Renal cortical epithelial cell (primary cell): ENCODE measurements at places on chromosomes 16 and 17. TPM values are rescaled to one million over a fixed set of nuclear protein-coding genes. Genes with fewer than 3 reads are reported as not detected.
A peak's percentile ranks its signal among the peaks of the same experiment; 100 is the strongest.

DNA sequence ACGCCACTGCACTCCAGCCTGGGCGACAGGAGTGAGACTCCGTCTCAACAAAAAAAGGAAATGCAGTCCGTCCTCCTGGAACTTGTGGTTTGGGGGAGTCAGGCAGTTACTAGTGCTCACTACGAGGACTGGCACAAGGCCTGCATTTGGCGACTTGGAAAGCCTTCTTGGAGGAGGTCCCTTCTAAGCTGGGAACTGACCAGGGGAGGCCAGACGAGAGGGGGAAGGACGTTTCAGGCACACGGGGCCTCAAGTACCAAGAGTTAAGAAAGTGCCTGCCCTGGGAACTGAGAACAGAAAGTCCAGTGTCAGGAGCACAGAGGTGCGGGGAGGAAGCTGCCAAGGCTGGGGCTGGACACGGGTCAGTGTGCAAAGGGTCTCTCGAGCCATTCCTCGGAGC is 89.9 kb downstream of the ABR start:
- DNase-seq, result peak; percentile 33

DNA sequence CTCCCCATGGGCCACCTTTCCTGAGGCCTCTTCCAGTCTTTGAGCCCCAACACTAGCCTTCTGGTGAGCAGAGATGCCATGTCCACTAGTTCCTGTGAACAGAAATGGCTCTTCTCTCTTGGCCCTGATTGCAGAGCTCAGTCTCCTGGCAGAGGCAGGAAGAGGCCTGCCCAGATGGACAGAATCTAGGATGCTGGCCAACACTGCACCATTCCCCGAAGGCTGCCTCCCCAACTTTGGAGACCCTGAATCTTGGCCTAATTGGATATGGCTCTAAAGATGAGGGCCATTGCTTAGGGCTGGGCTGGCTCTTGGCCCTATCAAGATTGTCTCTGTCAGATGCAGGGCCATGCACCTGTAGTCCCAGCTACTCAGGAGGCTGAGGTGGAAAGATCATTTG is 18.0 kb upstream of the DYNLL2 start:
- DNase-seq, result no peak

DNA sequence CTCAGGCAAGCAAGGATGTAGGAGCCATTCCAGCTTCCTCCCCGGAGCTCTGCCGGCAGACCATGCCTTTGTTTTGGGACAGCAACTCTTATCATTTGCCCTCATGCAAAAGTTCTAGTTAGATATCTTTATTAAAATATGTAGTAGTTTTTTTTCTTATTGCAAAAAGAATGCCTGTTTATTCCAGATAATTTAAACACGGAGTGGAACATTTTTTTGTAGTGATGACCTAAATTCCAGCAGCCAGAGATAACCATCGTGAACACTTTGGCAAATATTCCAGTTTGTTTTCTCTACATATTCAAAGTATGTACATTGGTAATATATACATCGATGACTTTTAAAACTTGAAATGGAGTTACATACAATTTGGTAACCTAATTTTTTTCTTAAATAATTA is 54.8 kb downstream of the CRISPLD2 start:
- no peak for DNase-seq

DNA sequence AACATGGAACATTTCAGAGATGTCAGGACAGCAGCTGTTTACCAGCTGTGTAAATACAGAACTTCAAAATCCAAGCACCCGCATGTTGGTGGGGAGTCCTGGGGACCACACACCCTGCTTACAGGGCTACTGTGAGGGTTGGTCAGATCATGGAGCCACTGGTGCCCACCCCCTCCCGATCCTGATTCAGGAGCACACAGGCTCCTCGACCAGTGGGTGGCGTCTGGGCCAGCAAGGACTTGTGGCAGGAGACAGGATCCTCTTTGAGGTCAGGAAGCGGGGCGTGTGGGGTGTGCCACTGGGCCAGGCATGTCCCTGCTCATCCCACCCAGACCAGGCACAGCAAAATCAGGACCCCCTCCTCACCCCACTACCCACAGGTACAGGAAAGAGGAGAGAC is 83.6 kb downstream of the SDK2 start:
- no peak for DNase-seq

DNA sequence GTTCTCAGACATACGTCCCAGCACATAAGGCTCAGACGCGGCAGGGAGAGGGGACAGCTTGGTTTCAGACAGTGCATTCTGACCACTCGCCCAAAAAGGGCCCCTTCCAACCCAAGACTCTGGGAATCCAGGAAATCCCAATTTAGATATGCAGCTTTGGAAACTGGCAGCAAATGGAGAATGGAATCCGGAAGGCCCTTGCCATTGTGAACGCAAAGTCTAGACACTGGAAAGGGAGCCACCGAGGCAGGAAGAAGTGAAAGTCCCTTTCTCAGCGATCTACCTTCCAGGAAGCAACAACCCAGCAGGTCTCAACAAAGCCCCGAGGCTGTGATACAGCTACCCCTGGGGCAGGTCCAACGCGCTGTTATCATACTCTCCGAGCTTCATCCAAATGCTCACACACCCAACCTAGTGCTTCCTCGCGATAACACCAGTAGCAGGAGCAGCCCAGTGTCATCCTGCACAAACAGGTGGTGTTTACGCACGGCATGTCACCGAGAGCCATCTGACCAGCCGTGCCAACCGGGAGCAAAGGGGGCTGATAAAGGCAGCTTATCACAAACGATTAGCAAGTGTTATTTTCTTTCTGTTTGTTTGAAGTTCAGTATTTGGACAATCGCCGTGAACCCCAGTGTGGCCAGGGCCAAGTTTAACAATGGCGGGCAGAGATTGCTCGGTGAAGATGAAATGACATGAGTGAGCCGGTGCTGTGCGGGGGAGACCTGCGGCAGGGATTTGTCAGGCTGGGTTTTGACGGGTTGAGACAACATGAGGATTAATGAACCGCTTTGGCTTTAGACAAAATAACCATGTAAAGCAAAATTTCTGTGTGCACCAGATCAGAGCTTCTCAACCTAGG is 240.6 kb downstream of the FOXL1 start:
- no peak for DNase-seq

DNA sequence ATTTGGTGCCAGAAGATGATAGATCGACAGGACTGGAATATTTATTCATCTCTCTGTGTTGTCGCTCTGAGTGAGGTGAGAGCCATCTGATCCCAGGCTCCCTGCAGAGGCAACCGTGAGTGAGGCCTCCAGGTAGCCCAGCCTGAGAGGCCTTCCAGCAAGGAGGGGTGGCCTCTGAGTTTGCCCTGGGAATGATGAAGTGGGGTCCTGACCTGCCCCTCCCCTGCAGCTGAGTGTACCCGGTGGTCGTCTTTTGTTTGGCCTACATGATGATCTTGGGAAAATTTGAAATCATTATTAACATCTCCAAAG is 86.4 kb downstream of the CBLN1 start:
- DNase-seq, result no peak

GRCh38 chr17:5913032-5913531 is 157.1 kb upstream of the WSCD1 start:
- no peak for DNase-seq

- no peak for DNase-seq
Observed at GRCh38 chr16:80100186-80100585, 440.6 kb upstream of the DYNLRB2 start.

DNA sequence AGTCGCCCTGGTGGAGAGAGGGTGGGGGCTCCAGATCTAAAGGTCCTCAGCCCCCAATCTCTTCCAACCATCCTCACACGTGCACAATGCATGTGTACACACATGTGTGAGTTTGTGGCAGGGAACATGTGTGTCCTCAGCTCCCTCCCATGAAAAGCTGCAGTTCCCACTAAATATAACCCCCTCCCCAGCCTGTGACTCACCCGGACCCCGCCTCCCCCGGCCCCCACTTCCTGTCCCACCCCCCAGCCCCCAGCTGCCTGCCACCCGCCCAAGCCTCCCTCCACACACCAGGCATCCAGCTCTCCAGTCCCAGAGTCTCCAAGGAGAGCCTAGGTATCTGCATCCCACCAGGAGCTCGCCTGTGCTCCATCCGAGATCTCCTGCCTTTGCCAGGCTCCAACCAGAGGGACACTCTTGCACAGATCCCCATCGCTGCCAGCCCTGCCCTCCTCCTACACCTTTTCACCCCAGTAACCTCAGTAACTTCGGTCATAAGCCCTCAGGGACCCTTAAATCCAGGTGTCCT is 3.9 kb downstream of the DLG4 start:
- no peak for DNase-seq

- DNase-seq, result no peak
Observed at GRCh38 chr17:39792526-39793221, 54.9 kb downstream of the GRB7 start.

GRCh38 chr16:50821586-50821985 is 79.7 kb downstream of the CYLD start:
- DNase-seq, result no peak

DNA sequence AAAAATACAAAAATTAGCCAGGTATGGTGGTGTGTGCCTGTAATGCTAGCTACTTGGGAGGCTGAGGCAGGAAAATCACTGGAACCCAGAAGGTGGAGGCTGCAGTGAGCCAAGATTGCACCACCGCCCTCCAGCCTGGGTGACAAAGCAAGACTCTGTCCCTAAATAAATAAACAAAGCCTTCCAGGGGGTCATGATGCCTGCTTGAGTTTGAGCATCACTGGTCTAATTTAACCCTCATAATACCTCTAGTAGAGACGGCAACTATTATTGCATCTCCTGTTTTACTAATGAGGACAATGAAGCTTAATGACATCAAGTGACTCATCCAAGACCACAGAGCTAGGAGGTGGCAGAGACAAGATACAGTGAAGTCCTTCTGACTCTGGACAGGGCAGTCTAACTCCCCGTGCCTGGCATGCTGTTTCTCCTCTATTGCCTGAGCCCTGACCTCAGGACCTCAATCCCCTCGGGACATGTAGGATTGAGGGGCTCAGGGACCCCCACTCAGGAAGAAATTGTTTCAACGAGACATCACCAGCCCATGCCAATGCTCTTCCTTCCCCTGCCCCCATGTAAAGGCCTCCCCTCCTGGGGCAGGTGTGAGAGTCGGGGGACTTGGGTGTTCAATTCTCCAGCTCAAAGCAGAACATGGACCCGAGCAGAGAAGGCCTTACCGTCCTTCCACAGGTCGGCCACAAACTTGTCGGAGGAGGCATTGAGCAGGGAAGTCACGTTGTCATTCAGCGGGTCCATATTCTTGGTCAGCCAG is 102.9 kb downstream of the NDE1 start:
- no peak for DNase-seq

DNA sequence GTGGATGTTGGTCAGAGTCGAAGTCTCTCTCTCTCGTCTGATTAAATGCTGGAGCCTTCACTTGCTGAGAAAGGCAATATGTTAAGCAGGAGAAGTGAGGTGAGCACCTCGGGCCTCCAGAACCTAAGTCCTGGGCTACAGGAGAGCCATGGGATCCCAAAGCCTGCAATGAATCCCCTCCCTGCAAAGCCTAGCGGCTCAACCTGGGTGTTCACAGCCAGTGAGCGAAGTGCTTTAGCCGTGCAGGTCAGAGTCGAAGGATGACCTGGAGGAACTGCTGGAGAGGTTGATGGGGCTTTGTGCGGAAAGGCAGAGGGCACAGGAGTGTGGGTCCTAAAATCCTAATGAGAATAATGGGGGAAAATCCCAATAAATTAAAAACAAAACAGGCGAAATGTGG is 267.8 kb downstream of the ENGASE start:
- DNase-seq, result no peak

- DNase-seq, result no peak
Observed at GRCh38 chr17:58041161-58041560, 34.1 kb upstream of the SRSF1 start.

GRCh38 chr16:2987833-2988232 is 7.6 kb upstream of the PKMYT1 start:
- no peak for DNase-seq

BICDL2 gene
- total RNA-seq, result 0.30 and 8.3 TPM in 2 replicates

NOG gene
- total RNA-seq, result 1.1 and 38.7 TPM in 2 replicates

ITGA2B gene
- 0.60 TPM in 1 of 2 replicates, not detected in the other for total RNA-seq

C17orf100 gene
- total RNA-seq, result 1.4 TPM in 1 of 2 replicates, not detected in the other

ATP2A3 gene
- 0.30 TPM in 1 of 2 replicates, not detected in the other for total RNA-seq
